GM13977 (cell line): ENCODE measurements at places on chromosomes 12 and 14.

DNA sequence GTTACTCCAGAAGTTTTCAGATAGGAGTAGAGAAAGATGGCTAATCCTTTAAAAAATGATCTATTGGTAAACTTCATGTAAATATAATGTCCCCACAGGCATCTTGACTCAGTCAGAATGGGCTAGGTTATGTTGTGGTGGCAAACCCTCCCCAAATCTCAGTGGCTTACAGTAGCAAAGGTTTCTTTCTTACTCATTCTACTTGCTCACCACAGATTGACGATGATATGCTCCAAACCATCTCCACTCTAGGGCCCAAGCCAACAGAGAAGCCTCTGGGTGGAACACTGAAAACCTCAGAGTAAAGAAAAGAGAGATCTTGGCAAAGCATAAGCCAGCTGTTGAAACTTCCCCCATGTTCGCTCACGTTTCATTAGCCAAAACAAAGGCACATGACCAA lies 146.4 kb downstream of the EMP1 start:
- no peak for DNase-seq

GRCh38 chr14:103185051-103186029 lies 62.1 kb downstream of the TNFAIP2 start:
- DNase-seq, result peak; percentile 69

DNA sequence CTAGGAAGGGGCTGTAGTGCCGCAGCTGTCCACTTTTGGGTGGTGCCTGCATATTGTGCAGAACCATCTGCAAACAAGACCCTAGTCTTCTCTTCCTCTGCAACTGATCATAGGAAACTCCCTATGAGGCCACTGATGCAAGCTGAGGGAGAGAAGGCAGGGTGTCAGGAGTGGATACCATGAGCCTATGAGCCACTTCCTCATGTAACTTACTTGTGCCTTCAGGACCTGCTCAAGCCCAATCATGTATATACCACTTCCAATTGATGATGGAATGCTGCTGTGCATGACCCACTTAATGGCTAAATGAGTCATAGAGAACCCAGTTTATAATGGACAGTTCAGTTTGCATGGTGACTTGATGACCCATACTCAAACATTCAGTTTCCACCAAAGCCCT lies 107.9 kb downstream of the ALG10B start:
- no peak for DNase-seq

GRCh38 chr12:88142610-88142991 lies 494 bp downstream of the TMTC3 start:
- no peak for DNase-seq

GRCh38 chr14:67817750-67818438 lies 1.5 kb upstream of the ZFYVE26 start:
- DNase-seq, result no peak

DNA sequence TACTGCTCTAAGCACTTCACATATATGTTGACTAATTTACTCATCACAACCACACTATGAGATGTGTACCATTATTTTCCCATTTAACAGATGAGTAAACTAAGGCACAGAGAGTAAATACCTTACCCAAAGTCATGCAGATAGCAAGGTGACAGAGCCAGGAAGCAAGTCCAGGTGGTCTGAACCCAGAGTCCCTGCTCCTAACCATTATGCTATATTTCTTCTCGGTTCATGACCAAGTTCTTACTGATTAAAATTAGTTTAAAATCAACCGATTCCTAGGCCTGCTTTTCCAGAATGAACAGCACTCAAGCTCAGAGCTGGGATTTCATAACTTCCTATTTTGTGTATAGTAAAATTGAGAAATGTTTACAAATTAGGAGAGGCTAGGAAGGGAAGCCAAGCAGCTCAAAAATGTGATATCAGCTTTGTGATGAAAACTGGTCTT lies 85.5 kb upstream of the EGLN3 start:
- no peak for DNase-seq

GRCh38 chr14:90451443-90451842 lies 54.6 kb downstream of the CALM1 start:
- no peak for DNase-seq

- peak; percentile 51 for DNase-seq
Observed at GRCh38 chr12:64618953-64619590, 8.8 kb downstream of the RASSF3 start.

GRCh38 chr12:80222261-80222660 lies 122.9 kb downstream of the OTOGL start:
- DNase-seq, result no peak

DNA sequence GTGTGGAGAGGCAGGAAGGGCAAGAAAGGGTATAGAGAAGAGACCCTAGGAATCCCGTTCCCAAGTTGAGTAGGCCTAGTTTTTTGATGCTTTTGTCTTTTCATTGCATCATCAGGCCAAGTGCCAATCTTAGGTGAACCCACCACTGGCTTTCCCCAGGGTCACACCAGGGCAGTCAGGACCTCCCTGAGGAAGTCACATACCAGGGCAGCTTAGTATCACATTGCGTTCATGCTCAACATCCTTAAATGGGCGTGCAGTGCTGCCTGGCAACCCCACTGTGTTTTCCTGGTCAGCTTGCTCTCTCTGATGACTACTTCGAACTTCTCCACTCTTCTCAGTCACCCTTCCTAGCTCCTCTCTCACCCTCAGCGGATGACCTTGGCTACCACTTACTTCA lies 9.0 kb downstream of the ASIC1 start:
- DNase-seq, result no peak

- DNase-seq, result no peak
Observed at GRCh38 chr14:94364037-94364436, 24.4 kb downstream of the SERPINA1 start.

DNA sequence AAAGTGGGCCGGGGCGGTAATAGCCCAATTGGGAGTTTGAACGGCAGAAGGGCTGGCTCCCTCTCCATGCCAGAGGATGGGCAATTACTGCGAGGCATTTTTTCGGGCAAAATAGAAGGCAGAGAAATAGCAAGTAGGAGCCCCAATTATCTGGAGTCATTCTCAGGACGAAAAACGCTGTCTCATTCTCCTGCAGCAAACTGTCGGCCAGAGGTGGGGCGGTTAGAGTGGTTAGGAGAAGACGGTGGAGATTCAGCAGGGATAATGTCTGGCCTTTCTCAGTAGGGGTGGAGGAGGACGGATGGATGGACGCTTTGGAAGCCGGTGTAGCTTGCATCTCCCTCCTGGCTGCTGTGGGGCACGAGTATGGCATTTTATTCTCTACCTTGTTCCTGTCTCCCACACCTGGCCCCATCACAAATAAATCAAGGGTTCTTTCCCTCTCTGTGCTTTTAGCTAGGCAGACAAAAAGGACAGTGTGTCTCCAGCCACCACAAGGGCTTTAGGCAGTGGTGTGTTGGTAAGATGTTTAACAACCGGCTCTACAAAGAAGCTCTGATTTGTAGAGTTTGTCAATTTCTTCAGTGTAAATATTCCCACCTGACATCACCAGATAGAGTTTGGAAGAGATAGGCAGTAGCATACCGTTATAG lies 140.5 kb upstream of the LHX5 start:
- no peak for DNase-seq

- DNase-seq, result no peak
Observed at GRCh38 chr14:63939006-63939270, 86.1 kb downstream of the SYNE2 start.

- DNase-seq, result no peak
Observed at GRCh38 chr12:26823390-26823789, 9.6 kb downstream of the ITPR2 start.

GRCh38 chr14:103292426-103293374 lies 41.3 kb upstream of the EIF5 start:
- DNase-seq, result peak; percentile 91

- peak; percentile 67 for DNase-seq
Observed at GRCh38 chr14:70186900-70187451, 1.8 kb downstream of the SLC8A3 start.

- no peak for DNase-seq
Observed at GRCh38 chr12:38886064-38886463, 19.3 kb downstream of the CPNE8 start.

GRCh38 chr14:105577314-105577861 lies 51.0 kb downstream of the TMEM121 start:
- DNase-seq, result no peak

GRCh38 chr12:130308393-130308792 lies 29.3 kb upstream of the PIWIL1 start:
- no peak for DNase-seq

- no peak for DNase-seq
Observed at GRCh38 chr12:62158461-62159360, 101.5 kb upstream of the USP15 start.
